ENCODE measurements at places on chromosomes 7 and 10.
A peak's percentile ranks its signal among the peaks of the same experiment; 100 is the strongest.

DNA sequence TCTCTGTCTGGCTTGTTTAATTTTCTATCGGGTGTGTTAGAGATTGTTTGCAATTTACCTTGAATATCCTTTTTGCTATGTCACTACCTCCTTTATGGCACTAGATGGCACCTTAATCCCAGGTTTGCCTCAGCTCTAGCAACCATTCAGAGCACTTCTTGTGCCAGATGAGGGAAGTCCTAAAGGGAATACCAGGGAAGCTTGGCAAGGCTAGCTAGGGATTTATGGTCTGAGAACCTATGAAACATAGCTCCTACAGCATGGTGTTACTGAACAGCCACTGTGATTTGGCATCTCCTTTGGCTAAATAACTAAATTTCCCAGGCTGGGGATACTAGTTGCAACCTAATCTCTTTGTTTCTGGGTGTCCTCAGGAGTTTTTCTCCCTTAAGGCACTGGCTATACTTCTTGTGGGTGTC is 69.0 kb upstream of the VOPP1 start:
- no peak for DNase-seq

DNA sequence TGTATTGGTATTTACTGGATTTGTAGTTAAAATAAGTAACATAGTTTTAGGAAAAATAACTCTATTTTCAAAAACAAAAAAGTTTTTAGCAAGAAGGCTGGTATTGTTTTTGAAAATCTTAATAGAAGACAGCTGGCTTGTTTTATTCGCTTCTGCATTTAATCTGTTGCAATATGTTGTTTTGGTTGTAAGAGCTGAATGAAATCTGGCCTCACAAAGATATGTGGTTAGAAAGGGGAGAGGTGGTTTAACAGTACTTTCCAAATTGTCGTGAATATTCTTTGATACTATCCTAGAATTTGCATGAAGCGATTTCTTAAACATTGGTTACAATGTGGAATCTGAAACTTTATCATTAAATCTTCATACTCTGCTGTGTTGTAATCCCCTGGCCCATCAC is 355.9 kb upstream of the FZD8 start:
- no peak for DNase-seq

- peak; percentile 13 for DNase-seq
Observed at GRCh38 chr7:78039790-78040776, 241.5 kb downstream of the PHTF2 start.

- peak; percentile 18 for DNase-seq
Observed at GRCh38 chr7:121286742-121287734, 41.8 kb upstream of the WNT16 start.

DNA sequence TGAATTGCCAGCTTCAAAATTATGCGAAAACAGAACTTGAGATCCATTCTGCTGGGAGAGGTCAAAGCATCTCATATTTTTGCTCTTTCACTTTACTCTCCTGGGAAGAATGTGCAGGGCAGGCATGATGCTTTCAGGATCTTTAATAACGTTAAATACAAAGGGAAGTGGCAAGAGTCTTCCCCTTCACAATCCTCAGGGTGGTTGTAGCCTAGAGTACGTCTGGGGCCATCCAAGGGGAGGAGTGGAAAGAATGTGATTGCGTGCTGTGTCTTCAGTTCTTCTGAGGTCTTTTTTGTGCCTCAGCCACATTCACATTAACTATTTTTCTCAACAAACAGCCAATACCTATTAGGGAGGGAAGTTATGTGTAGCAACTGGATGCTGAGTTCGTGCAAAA is 207.3 kb downstream of the HGF start:
- no peak for DNase-seq

DNA sequence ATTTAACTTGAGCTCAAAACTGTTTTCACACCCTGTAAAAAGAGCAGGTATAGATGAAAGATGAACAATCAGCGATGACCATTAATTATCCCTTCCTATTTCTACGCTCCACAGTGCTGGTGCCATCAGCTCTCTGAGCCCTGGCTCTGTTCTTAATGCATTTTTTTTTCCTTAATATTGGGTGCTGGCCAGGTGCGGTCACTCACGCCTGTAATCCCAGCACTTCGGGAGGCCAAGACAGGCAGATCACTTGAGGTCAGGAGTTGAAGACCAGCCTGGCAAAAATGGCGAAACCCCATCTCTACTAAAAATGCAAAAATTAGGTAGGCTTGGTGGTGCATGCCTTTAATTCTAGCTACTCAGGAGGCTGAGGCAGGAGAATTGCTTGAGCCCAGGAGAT is 4.2 kb downstream of the STEAP4 start:
- no peak for DNase-seq

GRCh38 chr7:149855361-149856305 is 17.5 kb downstream of the ZNF862 start:
- DNase-seq: no peak

GRCh38 chr7:126569402-126569801 is 683.3 kb downstream of the GRM8 start:
- no peak for DNase-seq

DNA sequence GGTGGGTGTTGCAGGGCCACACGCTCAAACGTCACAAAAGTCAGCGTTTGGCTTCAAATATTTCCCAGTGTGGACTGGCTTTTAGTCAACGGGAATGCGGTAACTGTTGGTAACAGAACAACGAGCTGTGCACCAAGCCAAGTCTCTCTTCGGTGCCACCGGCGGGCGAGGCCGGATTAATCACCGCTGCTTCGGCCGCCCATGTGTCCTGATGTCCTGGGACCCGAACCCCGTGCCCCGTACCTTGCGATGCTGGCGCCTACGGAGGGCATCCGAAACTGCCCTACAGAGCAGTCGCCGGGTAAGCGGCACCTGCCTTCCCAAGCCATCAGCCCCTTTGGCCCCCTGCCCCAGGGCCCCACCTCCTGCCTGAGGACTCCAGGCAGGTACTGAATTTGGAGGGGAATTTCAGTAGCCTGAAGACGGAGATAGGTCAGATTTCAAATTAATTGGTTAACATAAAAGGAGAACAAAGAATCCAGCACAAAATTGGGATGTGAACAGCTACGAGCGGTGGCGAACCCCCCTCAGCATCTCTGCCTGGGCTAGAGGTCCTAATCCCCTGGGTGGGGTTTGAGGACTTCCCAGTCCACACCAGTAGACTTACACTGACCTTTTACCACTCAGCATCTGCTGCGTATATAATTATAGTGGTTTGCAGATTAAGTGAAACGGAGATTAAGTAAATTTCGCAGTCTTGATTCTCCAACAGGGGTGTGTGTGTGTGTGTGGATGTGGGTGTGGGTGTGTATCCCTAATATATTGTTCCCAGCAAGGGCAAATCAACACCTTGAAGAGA is at the start of gene LRRC72:
LRRC72 (plus strand) TSS at position 84 of the 799 bp plus-strand sequence; CDS start at position 212, 128 bp downstream.
- no peak for DNase-seq

- DNase-seq: no peak
Observed at GRCh38 chr7:128727239-128727638, 11.9 kb upstream of the CALU start.

DNA sequence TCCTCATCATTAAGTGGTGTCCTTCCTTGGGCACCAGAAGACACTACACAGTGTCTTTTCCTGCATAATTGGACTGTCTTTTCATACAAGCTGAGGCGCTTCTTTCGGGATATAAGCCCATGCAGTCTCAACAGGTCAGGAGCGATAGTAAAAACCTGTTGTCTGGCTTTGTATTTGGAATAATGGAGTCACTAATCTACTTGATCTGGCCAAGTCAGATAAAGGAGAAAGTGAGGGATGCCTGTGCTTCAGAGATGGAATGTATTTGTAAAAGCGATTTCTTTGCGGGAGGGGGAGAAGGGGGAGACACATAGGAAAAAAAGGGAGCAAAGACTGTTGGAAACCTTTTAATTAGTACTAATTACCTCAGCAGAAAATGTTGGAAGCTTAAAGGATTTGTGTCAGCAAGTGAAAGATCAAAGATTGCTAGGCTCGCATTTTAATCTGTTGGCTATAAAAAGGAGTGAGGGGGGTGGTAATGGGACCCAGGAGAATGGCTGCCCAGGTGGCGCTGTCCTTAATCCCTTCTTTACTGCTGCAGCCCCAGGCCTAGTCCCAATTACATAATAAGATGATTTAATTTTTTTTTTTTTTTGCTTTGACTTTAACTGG is 581.4 kb downstream of the LRMDA start:
- no peak for DNase-seq

GRCh38 chr7:36295090-36295489 is 94.6 kb upstream of the ANLN start:
- no peak for DNase-seq

GRCh38 chr7:29987083-29987482 is 2.5 kb downstream of the SCRN1 start:
- DNase-seq: no peak

DNA sequence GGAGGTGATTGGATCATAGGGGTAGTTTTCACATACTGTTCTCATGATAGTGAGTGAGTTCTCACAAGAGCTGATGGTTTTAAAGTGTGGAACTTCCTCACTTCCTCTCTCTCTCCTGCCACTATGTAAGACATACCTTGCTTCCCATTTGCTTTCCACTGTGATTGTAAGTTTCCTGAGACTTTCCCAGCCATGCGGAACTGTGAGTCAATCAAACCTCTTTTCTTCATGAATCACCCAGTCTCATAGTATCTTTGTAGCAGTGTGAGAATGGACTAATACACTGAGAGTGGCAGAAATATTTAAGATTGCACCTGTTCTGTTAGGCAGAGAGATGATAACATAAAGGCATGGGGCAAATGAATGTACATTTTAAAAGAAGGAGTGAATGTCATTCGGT is 507.8 kb downstream of the SORCS3 start:
- DNase-seq: no peak

DNA sequence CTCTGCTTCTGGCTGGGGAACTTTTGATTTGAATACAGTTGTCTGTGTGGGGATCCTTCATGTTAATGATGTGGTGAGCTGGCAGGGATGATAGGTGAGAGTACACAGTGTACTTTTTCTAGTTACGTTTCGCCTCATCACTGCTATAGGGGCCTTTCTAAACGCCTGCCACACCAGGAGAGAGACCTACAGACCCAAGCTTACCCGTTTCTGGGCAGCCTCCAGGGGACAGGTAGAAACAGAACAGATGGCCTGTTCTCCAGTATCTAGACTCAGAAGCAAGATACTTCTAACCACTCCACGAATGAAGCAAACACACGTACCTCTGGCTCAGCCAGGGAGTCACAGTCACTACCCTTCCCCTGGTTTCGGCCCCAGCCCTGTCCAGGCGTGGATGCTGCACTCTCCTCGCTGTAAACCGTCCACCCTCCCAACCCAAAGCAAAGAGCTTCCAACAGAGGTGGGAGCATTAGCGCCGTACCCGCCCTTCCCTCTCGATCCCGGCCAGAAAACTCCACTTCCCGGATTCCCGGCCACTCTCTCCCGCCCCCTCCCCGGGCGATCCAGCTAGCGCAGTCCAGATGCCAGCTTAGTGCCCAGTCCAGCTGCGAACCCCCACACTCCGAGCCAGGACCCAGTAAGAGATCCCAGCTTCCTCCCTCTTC is 1.2 kb downstream of the CCDC6 start:
- no peak for DNase-seq

DNA sequence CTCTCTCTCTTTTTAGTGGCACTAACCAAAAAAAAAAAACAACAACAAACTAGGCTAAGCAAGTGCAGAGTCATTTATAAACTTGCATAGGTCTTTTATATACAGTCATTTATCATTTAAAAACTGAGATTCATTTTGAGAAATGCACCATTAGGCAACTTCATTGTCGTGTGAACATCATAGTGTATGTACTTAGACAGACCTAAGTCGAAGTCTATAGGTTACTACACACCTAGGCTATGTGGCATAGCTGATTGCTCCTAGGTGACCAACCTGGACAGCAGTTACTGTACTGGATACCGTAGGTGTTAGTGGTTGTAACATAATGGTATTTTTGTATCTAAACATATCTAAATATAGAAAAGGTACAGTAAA is 109.1 kb upstream of the SAMD8 start:
- no peak for DNase-seq

DNA sequence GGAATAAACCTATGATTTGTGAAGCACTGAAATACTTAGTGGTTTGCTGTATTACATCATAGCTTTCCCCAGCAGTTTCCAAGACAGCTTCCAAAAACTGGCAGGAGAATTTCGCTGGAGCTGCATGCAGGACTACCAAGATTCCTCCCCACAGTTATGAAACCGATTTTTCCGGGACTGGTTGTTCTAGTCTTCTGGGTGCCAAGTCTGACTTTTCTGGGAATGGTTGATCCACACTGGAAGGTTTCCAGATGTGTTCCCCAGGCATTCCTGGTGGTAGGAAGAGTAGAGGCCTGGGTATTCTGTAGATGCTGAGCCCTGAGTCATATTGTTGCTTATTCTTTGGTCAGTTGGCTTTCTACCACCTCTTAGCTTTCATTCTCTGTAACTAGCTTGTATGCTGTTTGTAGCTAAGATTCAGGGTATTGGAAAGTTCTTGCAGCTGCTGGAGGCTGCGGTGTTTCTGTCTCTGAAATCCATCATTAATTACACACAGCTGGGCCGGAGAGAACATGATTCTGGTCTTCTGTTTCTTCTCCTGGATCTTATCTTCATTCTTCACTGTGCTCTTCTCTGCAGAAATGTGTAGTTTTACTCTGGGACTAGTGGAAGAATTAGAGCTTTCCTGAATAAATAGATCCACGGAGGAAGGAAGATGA is 6.3 kb downstream of the ABCC2 start:
- DNase-seq: no peak

DNA sequence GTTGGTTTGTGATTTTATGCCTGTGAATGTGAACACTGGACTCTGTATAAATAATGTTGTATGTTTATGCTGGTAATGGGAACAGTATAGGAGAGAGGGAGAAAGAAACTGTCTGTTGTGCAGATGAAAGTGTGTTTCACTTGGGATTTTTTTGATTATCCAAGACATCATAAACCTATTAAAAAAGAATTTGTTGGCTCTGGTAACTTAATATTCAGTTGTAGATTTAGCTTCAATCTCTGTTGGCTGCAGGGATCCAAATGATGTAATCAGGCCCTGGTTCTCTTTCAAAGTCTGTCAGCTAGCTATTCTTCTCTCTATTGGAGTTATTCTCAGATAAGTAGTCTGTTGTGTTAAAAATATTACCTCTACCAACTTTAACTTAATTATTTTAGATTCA is 168.8 kb upstream of the RHOBTB1 start:
- DNase-seq: no peak

- DNase-seq: no peak
Observed at GRCh38 chr7:93178213-93178612, 30.0 kb upstream of the SAMD9L start.

- no peak for DNase-seq
Observed at GRCh38 chr10:68899186-68899745, 1.8 kb upstream of the DDX50 start.

- no peak for DNase-seq
Observed at GRCh38 chr7:83452256-83452655, 196.7 kb downstream of the SEMA3E start.

DNA sequence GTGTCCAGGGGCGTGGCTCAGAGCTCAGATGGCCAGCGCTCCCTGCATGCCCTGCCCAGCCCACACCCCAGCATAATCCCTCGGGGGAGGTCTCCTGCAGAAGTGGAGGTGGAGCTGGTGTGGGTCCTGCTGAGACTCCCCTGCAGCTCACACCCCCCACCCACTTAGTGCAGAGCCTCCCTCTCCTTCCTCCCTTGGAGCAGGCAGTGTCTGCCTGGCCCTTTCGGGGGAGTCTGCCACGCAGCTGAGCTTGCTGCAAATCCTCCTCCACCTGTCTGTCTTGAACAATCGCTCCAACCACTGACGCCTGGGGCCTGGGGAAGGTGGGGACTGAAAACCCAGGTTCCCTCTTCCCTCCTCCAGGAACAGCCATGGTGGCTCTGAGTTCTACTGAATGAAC is 219.7 kb upstream of the PPP2R2D start:
- DNase-seq: no peak
